ENCODE measurements at places on chromosomes 13 and 19.
A peak's percentile ranks its signal among the peaks of the same experiment; 100 is the strongest.

DNA sequence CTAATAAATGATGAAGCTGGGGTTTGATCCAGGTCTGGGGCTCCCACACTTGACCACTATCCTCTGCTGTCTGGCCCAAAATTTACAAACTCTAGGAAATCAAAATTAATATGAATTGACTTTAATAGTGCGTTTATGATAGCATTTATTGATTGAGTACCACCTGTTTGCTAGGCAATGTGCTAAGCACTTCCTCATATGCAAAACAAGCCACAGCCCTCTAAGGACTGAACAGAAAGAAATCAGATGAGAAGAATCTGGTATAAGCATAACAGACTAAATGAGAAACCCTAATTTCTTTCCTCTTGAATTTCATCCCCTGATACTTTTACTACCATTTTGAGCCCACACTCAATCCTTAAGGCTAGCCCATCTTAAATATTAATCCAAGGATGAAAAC lies 6.6 kb upstream of the MLNR start:
- no peak for DNase-seq

- DNase-seq = no peak
Measured at GRCh38 chr19:55702131-55702627, 27.2 kb downstream of the EPN1 start.

GRCh38 chr19:4537953-4538600 lies 1.8 kb downstream of the LRG1 start:
- DNase-seq = no peak

GRCh38 chr19:52190487-52191293 lies 838 bp downstream of the PPP2R1A start:
- peak; percentile 55 for DNase-seq

DNA sequence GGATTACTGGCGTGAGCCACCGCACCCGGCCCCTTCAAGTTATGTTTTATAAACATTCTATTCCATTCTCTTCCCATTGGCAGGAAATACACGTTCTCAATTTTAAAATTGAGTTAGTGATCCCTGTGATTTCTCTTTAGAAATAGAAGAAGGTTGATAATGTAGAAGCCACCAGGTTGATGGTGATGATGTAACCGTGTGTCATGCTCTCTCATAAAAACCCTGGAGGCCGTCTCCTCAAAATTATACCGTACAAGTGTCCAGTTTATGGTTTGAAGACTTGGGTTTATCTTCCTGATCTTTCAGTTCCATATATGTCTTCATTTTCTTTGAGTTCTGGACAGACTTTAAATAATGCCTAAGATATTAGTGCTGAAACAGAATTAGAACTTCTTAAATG lies 32.2 kb downstream of the COG3 start:
- DNase-seq = no peak

- DNase-seq = peak; percentile 6
Measured at GRCh38 chr13:100954430-100955305, 280.1 kb upstream of the TMTC4 start.

DNA sequence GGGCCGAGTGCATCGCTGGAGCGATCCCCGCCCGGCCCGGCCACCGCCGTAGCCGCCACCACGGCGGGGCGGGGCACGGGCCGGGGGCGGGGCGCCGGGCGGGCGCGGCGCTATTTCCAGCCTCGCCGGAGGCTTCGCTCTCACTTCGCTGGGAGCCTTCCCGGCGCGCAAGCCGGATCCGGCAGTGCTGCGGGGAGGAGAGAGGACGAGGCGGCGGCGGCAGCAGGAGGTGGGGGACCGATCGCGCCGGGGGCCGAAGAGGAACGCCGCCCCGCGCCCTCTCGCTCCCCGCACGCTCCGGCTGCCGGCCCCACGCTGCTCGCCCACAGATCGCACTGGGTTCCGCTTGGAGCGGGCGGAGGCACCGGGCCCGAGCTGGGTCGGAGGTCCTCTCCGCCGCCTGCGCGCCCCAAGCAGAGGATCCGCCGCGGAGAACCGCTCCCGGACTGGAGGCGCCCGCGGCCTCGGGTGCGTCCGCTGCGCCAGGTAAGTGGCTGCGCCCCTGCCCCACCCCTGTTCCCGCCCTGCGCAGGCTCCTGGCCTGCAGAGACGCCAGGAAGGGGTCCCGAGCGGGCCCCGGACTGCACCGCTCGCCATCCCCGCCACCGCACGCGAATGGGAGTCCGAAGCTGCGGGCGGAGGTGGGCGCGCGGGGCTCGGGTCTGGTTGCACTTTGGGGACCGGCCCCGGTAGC lies at the start of gene CHST8:
Gene CHST8 (plus strand): TSS at position 143 of the 694 bp plus-strand sequence. CDS start 67,309 bp downstream, outside the sequence.
- DNase-seq = peak; percentile 6

DNA sequence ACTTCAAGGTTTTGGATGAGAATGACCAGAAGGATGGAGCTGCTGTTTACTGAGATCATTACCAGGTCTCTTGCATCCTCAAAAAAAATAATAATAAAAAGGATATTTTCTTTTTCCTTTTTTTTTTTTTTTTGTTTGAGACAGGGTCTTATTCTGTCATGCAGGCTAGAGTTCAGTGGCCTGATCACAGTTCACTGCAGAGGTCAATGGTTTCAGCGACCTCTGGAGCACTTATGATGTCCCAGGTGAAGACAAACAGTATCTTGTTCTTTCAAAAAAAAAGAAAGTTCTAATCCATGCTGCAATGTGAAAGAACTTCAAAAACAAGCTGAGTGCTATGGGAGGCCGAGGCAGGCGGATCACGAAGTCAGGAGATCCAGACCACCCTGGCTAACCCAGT lies 30.4 kb upstream of the TPM4 start:
- no peak for DNase-seq

DNA sequence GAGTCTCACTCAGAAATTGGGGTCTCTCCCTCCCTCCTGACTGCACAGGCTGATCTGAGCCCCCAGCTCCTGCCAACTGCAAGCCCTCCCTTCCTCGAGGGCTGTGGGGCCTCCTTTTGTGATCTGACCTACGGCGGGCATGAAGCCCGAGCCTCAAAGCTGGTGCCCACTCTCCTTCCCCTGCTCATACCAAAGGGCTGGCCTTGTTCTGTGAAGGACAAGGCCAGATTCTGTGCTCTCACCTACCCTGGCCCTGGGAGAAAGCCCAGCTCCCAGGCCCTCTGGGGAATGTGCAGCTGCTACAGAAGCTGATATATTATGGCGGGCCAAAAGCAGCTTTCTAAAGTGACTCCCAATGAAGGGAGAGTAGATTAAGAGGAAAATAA lies 9.0 kb upstream of the ECH1 start:
- no peak for DNase-seq

- no peak for DNase-seq
Measured at GRCh38 chr19:18384775-18385174, 1.2 kb upstream of the GDF15 start.

DNA sequence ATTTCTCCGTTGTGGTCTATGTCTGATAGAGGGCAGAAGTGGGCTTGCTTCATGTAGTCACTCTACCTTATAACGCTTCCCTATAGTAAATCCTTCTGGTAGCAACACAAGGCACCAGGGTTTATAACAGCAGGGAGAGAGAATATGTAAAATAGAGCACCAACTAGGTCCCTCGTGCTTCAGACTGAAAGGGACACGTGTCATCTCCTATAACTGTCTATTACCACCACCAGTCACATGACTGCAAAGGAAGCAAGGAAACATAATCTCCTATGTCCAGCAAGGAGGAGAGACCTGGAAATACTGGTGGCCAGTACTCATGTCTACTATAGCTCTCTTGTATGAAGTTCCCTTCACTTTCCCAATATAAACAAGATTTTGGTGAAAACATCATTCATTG lies 79.2 kb downstream of the SLAIN1 start:
- no peak for DNase-seq

GRCh38 chr19:47509973-47510372 lies 4.9 kb downstream of the NAPA start:
- no peak for DNase-seq

DNA sequence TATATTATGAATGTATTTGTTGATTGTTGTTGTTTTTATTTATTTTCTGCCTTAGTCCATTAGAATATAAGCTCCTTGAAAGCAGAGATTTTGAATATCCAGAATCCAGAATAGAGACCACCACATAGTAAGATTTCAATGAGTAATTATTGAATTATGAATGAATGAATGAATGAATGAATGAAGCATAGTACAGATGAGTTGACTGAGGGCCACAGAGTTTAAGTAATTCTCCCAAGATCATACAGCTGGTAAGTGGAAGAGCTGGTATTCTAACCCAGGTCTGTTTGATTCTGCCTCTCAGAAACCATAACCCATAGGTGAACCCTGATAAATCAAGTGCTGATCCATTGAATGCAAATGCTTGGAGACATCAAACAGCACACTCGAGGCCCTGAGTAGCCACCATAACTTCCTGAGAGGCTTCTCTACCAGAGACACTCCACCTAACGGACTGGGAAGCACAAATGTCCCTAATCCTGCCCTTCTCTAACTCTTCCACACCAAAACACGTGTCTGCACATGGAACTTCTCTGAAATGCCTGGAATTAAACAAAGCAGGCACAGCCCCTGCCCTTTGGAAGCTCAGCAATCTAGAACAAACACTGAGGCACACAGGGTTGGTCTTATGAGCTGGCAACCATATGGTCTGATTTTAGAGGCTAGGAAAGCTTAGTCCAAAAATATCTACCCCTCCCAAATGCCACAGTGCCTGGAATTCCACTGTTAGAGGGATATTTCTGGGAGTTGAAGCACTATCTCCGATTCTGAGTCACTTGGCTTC lies 190.1 kb downstream of the FOXO1 start:
- peak; percentile 21 for DNase-seq

DNA sequence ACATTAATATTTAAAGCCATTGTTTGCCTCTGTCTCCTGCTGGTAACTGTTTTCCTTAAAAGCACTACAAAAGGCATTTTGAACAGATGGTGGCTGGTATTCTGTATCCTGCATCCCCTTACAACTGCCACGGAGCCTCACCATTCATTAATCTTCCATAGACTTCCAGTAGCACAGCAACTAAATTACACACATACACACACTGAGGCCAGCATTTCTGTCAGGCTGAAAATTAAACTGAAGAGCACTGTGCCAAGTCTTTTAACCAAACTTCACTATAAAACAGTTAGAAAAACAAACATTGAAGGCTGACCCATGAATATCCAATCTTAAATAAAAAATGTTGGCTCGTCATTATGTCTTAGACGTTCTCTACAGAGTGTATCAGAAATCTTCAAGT lies 697.8 kb downstream of the DACH1 start:
- no peak for DNase-seq

- peak; percentile 74 for DNase-seq
Measured at GRCh38 chr13:113562085-113562749, 22.3 kb upstream of the TFDP1 start.

DNA sequence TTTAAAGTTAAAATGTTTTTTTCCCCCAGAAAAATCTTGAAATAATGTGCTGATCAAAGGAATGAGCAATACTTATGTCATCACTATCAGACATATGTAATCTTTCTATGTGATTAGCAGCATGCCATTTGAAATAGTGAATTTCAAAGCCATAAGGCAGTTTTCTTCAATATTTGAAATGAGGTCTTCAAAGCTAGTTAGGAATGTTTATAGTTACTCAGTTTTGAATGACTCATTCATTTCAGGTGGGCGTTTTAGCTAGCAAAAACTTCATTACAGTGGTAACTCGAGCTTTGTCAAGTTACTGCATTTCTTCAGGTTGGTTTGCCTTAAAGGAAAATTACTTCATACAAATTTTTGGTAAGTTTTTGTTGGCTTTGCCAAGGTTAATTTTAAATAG lies 102.1 kb downstream of the ATP8A2 start:
- DNase-seq = no peak

DNA sequence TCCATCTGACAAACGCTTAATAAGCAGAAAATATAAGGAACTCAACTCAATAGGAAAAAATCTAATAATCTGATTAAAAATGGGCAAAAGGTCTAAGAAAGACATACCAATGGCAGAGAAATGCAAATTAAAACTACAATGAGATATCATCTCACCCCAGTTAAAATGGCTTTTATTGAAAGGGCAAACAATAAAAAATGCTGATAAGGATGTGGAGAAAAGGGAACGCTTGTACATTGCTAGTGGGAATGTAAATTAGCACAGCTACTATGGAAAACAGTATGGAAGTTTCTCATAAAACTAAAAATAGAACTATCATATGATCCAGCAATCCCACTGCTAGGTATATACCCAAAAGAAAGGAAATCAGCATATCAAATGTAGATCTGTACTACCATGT lies 508.8 kb upstream of the GPC6 start:
- DNase-seq = no peak

- DNase-seq = no peak
Measured at GRCh38 chr19:51417810-51418157, 342 bp upstream of the SIGLEC10 start.

DNA sequence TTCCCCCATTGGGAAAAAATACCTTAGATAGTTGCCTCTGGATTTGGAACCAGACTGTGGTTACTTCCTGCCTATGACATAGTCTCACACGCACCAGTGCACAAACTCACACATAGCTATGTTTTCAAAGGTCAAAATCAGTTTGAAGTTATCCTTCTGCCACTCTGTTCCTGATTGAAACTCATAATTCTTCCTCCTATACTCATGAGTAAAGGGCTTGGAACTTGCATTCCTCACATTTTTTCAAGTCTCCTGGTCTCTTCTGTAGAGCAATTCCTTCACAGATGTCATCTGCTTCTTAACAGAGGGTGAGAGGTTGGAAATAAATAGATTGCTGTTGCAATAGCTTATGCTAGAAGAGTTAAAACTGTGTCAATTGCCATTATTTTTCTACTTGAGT lies 18.6 kb upstream of the POSTN start:
- DNase-seq = peak; percentile 55

DNA sequence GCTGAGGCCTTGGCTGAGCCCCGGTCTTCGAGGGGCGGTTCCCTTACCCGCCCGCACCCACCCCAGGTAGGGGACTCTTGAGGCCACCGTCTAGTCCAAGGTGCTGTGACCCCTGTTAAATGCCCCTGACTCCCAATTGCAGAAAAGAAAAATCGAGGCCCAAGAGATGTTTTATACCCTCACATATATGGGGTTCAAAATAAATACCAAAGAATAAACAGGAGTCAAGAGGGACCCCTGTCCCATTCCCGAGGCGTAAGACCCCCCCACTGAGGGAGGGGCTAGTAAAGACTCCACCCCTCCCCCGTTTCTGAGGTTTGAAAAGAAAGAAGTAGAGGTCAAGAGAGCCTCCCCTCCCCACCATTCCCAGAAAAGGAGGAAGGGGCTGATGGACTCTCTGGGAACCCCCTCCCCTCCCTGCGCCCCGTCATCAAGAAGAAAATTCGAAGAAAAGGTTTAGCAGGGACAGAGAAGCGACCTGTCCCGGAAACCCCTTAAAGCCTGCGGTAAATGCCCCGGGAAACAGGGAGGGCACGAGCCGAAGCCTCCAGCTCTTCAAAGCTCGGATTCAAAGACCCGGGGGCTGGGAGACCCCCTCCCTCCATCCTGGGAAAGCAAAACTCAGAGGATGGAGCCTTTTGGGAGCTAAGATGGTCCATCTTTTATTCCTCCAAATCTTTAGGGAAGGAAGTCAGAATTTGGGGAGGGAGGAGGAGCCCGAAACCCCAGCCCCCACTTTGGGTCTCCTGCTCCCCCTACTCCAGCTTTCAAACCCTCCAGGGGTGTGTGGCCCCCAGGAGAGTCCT lies 755 bp upstream of the RAB3A start:
- peak; percentile 23 for DNase-seq

- DNase-seq = peak; percentile 80
Measured at GRCh38 chr13:20182231-20182846, 10.4 kb downstream of the GJB2 start.

GRCh38 chr19:1524287-1524971 lies 552 bp downstream of the PLK5 start:
- DNase-seq = no peak

Data from fibroblast of mammary gland (primary cell).